Muscle of leg (tissue), 16 donors: ENCODE measurements at places on chromosomes 2 and 18. TPM values are rescaled to one million over a fixed set of nuclear protein-coding genes. Genes with fewer than 3 reads are reported as not detected.

DNA sequence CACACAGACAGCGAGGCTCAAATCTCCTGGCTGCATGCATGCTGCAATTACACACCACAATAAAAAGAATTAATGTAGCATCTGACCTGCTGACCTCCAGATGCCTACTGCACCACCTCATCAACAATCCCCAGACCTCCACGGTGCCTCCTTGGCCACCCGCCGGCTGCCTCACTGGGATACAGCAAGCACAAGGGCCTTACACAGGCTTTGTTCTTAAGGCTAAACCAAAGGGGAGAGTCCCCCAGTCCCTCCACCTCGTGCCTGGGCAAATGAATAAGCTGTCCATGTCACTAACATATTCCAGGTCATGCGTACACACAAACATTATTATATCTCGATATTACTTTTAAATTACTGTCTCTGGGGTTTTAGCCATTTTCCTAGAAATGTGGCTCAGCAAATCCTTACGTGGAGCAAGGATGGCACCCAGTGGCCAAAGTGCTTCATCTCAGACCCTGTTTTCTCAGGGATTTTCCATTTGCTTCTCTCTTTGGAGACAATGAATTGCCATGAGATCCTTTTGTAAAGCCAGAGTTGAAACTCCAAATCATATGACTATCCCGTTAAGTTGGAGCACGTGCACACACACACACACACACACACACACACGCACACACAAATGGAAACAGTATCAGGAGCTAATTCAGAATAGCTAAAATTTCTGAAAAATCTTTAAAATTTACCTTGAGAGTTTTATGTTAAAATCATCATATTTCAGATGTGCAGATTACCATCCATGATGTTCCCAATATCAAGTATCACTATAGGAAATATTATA is 313.8 kb downstream of the PDE11A start:
- no peak overlapping the region for H3K27ac ChIP-seq
- peaks cover 31% of the 10 kb centered on the region for H3K4me1 ChIP-seq
- H3K27me3 ChIP-seq, result no peaks in the 10 kb centered on the region
- no peak overlapping the region for H3K4me3 ChIP-seq
- DNase-seq, result peak; percentile 91
- no peaks in the 10 kb centered on the region for H3K36me3 ChIP-seq

DNA sequence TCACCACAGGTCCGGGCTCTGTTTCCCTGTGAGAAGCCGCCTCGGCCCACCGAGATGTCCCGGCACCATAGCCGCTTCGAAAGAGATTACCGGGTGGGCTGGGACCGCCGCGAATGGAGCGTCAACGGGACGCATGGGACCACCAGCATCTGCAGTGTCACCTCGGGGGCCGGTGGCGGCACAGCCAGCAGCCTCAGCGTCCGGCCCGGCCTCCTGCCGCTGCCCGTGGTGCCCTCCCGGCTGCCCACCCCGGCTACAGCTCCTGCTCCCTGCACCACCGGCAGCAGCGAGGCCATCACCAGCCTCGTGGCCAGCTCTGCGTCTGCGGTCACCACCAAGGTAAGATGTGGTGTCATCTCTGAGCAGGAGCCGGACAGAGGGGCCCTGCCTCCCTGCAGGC is 177.2 kb downstream of the KLHL29 start:
- DNase-seq, result no peak
- no peaks in the 10 kb centered on the region for H3K27me3 ChIP-seq
- H3K4me3 ChIP-seq, result no peak overlapping the region
- H3K4me1 ChIP-seq, result peaks cover 36% of the 10 kb centered on the region
- peaks cover 6% of the 10 kb centered on the region for H3K36me3 ChIP-seq

- no peaks in the 10 kb centered on the region for H3K36me3 ChIP-seq
- peak overlapping the region; percentile 45 for H3K4me3 ChIP-seq
- H3K27me3 ChIP-seq, result no peaks in the 10 kb centered on the region
- peaks cover 5% of the 10 kb centered on the region for H3K4me1 ChIP-seq
Observed at GRCh38 chr2:55010149-55010591, 40.1 kb downstream of the RTN4 start.

GRCh38 chr18:55269622-55270021 is 310.4 kb upstream of the CCDC68 start:
- DNase-seq, result no peak
- peaks cover 50% of the 10 kb centered on the region for H3K36me3 ChIP-seq
- no peaks in the 10 kb centered on the region for H3K27me3 ChIP-seq
- no peak overlapping the region for H3K27ac ChIP-seq
- no peak overlapping the region for H3K4me3 ChIP-seq

GRCh38 chr2:125405816-125406215 is 1250.1 kb upstream of the GYPC start:
- H3K4me3 ChIP-seq, result no peak overlapping the region
- H3K27me3 ChIP-seq, result no peaks in the 10 kb centered on the region
- H3K36me3 ChIP-seq, result no peaks in the 10 kb centered on the region
- no peak overlapping the region for H3K27ac ChIP-seq

GRCh38 chr2:61718965-61719364 is 134.9 kb downstream of the FAM161A start:
- H3K36me3 ChIP-seq, result no peaks in the 10 kb centered on the region
- no peak overlapping the region for H3K4me3 ChIP-seq
- no peaks in the 10 kb centered on the region for H3K27me3 ChIP-seq
- H3K4me1 ChIP-seq, result peaks cover 2% of the 10 kb centered on the region
- peak; percentile 37 for DNase-seq

DNA sequence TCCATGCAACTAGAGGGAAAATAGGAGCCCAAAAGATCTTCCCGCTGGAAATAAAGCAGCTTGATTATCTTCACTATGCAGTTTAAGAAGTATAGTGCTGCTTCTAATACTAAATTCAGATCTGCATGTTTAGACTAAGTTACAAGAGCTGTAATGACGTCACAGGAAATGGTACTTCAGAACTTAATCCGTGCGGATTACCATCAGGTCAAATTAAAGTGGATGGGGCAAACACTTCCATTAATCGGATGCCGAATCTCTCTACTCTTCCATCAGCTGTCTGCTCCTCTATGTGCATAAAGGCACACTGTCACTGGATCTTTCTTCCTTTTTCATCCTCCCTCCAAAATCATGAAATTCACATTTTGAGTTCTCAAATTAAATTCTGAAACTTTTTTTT is 52.6 kb downstream of the TRAPPC12 start:
- H3K27me3 ChIP-seq, result no peaks in the 10 kb centered on the region
- DNase-seq, result no peak
- H3K27ac ChIP-seq, result no peak overlapping the region

DNA sequence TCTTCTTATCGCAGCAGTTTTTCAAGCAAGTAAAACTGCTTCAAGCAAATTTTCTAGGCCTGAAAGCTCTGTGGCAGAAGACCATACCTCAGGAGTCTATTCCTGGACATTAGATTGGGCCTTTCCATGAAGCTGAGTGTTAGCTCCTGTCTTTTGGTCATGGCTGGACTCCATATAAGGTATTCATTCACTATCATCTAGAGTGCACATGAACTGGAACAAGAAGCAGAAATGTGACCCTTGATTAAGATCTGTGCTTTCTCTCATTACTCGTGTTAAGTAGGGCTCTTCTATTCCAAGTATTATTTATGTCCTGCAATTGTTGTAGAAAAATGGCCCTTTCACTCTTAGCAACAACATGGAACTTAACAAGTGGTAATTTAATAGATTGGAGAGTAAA is 5.9 kb upstream of the GULP1 start:
- no peak overlapping the region for H3K27ac ChIP-seq
- H3K36me3 ChIP-seq, result no peaks in the 10 kb centered on the region
- DNase-seq, result no peak
- H3K4me1 ChIP-seq, result peaks cover 2% of the 10 kb centered on the region
- no peak overlapping the region for H3K4me3 ChIP-seq
- no peaks in the 10 kb centered on the region for H3K27me3 ChIP-seq

DNA sequence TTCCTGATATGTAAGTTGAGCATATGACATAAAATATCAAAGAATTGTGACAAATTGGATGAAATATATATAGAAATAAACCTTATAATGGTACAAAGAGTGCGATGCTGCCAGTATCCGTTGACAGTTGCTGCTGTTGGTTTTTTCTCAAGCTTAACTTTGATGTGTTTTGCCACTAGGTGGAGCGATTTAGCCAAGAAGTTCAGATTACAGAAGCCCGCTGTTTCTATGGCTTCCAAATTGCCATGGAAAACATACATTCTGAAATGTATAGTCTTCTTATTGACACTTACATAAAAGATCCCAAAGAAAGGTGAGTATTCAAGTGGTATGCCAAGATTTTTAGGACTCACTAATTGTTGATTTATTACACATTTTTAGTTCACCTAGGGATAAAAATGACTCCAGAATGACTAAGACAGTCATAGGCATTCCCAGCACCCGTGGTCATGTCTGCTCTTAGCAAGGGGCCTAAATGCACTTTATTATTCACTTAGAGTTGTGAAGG is 2.1 kb downstream of the RRM2 start:
- H3K27me3 ChIP-seq, result peaks cover 2% of the 10 kb centered on the region
- H3K4me1 ChIP-seq, result peaks cover 35% of the 10 kb centered on the region
- H3K4me3 ChIP-seq, result peak overlapping the region; percentile 62
- peaks cover 8% of the 10 kb centered on the region for H3K36me3 ChIP-seq
- no peak overlapping the region for H3K27ac ChIP-seq

DNA sequence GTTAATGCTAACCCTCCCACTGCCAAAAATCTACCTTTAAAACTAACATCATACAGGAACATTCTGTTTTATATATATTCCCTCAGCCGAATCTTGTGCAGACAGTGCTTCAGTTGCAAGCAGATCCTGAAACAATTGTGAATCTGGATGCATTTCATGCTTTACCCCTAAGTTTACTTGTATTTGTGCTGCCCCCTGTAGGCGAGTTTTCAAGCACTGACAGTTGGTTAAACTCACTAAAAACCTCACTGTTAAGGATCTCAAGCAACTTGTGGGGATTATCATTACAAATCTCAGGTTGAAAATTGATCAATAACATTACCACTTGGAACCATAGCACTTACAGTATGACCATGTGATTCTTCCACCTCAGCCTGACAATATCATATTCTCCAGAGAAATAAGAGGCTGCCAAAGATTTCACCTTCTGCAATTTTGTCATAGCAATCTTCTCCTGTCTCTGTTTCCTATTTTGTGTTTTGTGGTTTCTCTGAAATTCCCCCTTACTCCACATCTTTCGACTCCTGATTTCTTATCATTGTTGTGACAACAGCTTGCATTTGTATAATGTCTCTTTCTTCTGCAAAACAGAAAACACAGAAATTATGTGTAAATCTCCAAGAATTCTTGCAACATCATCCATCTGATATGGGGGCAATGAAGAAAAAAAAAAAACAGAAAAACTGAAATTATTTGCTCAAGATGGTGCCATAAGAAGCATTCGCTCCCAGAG is 354.6 kb upstream of the SETBP1 start:
- no peaks in the 10 kb centered on the region for H3K4me1 ChIP-seq
- no peaks in the 10 kb centered on the region for H3K36me3 ChIP-seq
- no peak overlapping the region for H3K4me3 ChIP-seq
- H3K27ac ChIP-seq, result no peak overlapping the region

DNA sequence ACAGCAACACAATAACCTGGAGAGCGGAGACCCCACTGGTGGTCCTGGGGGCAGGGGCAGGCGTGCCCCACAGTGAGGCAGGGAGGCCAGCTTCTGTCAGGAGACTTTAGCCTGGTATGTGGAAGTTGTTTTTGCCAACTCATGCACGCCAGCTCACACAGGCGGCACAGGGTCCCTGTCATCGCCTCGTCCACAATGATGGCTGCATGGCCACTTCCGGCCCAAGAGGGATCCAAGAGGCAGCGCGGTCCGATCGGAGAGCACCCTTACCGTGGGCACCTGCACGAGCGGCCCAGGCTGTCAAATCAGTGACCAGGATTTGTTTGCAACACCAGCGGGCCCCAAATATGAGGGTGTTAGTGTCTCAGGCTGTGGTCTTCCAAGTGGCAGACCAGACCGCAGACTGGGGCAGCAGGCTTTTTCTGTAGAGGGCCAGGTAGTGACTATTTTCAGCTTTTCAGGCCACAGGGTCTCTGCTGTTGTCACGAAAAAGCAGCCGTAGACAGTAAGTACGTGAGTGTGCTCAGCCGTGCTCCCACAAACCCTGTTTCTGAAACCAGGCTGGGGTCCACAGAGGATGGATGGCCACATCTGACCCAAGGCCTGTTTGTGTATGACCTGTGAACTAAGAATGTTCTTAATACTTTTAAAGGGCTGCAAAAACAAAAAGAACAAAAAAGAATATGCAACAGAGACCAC is 21.2 kb downstream of the SNED1 start:
- no peak overlapping the region for H3K27ac ChIP-seq
- DNase-seq, result no peak
- no peaks in the 10 kb centered on the region for H3K27me3 ChIP-seq
- no peak overlapping the region for H3K4me3 ChIP-seq
- no peaks in the 10 kb centered on the region for H3K4me1 ChIP-seq

GRCh38 chr18:8386669-8387380 is 222.4 kb upstream of the RAB12 start:
- no peak overlapping the region for H3K27ac ChIP-seq
- no peak overlapping the region for H3K4me3 ChIP-seq
- no peak for DNase-seq

- no peak for DNase-seq
- no peak overlapping the region for H3K4me3 ChIP-seq
- no peaks in the 10 kb centered on the region for H3K4me1 ChIP-seq
- no peak overlapping the region for H3K27ac ChIP-seq
- no peaks in the 10 kb centered on the region for H3K36me3 ChIP-seq
Observed at GRCh38 chr18:35851286-35851970, 121.1 kb upstream of the RMP24 start.

The GCA gene
- 10.6 TPM for total RNA-seq

The M1AP gene
- 0.18 TPM for total RNA-seq

The ITGA4 gene
- total RNA-seq, result 19.5 TPM

The KCNG2 gene
- total RNA-seq, result 0.44 TPM

The DCDC2C gene
- total RNA-seq, result 0.18 TPM
